ENCODE measurements at places on chromosomes 4 and X.
A peak's percentile ranks its signal among the peaks of the same experiment; 100 is the strongest.

DNA sequence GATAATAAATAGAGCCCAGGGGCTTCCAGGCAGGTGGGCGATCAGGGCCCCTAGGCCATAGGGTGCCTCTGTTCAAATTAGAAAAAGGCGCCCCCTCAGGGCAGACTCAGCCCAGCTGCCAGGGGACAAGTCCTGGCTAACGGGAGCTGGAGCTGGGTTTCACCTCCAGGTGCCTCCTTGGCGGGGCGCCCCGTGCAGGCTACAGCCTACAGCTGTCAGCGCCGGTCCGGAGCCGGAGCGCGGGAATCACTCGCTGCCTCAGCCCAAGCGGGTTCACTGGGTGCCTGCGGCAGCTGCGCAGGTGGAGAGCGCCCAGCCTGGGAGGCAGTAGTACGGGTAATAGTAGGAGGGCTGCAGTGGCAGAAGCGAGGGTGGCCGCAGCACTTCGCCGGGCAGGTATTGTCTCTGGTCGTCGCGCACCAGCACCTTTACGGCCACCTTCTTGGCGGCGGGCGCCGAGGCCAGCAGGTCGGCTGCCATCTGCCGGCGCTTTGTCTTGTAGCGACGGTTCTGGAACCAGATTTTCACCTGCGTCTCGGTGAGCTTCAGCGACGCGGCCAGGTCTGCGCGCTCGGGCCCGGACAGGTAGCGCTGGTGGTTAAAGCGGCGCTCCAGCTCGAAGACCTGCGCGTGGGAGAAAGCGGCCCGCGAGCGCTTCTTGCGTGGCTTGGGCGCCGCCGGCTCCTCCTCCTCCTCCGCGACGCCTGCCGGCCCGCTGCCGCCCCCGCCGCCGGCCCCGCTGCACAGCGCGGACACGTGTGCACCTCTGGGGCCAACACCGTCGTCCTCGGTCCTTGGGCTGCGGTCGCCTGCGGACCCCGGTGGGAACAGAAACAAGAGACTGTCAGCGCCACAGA, 2.4 kb downstream of the NKX3-2 start:
- no peak for DNase-seq

DNA sequence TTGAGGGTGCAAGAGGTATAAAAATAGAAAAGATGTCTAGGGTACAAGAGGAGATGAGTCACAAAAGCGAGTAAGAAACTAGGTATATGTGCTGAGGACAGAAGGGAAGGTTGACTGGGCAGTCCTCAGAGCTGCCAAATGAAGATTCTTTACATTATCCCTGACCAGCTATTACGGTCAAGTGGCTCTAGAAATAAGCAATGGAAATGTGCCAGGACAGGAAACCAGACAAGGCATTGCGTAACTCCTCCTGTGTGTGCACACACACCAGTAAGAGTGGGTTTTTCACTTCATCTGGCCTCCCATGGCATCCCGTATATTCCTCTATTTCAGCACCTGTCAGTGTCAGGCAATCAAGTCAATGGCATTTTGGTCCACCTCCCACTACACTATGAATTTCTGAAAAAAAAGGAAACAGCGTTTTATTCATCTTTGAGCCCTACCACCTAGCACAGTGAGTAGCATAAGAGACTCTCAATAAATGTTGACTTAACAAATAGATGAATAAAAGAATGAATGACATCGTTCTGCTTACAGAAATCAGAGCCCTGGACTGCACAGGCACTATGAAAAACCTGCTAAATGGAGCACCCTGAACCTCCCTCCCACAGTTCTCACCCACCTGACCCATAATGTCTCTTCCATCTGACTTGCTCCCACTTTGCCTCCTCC, 62.6 kb upstream of the KLF3 start:
- peak; percentile 45 for DNase-seq

DNA sequence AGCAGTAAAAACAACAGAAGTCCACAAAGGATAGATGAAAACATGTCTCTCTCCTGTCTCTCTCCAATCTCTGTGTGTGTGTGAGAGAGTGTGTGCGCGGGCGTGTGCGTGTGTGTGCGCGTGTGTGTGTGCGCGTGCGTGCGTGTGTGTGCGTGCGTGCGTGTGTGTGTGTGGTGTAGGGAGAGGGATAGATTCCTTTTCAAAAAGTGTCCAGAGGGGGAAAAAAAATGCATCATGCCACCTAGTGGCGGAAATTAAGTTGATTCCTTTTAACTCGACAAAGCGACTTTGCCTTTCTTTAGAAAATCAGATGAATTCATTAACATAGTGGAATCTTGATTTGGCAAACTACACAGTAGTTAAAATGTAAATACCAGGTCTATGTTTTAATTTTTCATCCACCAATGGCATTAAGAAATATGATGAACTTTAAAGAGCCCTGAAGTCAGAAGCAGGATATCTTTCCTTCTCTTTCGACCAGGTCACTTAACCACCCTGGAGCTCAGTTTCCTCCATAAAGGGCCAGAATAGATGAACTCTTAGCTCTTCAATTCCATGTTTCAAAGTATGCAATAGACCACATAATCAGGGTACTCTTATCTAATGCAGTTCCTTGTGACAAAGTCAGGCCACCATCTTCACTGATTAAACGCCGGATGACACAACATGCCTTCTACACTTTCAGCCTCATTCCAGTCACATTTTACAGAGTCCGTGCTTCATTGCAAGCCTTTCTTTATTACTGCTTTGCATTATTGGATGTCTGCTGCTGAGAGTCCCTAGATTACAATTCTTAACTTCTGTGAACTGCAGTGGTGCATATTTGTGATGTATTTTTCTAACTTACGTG, 162.8 kb downstream of the FBXO8 start:
- peak; percentile 72 for DNase-seq

DNA sequence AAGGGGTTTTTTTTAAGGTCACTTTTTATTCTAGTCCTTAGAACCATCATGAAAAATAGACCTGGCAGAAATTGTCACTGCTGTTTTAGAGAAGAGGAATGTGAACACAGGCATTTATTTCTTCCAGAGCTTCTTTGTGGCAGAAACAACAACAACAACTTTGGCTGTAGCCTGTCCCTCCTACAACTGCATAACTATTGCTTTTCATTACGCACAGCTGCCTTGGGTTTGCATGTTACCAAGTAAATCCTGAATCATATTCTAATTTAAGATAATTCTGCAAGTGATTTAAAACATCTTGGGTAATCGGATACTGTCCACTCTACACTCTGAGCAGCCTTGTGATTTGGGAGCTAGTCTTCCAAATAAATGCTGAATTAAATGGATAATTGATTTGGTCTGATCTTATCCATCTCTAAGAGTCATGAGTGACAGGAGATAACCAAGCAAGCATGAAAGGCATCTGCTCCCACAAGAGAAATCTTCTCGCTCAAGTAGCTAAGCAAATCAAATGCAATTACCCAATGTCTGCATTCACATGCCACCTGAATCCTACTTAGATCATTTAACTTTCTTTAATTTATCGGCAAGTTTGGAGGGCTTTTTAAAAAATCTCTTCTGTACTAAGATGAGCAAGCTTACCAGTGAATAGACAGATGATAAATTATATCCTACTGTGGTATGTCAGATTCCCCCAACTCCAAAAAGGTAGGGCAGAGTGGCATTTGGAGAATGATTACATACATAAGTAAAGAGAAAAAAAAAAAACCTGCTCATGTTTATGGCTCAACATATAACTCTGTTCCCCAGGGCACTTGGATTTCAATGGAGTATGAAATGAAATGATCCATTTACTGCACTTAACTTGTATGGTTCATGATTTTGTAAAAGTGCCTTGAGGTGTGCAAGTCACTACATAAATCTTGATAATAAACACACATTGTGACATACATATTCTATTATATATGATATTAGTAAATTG, 73.6 kb downstream of the EGF start:
- DNase-seq: peak; percentile 17

DNA sequence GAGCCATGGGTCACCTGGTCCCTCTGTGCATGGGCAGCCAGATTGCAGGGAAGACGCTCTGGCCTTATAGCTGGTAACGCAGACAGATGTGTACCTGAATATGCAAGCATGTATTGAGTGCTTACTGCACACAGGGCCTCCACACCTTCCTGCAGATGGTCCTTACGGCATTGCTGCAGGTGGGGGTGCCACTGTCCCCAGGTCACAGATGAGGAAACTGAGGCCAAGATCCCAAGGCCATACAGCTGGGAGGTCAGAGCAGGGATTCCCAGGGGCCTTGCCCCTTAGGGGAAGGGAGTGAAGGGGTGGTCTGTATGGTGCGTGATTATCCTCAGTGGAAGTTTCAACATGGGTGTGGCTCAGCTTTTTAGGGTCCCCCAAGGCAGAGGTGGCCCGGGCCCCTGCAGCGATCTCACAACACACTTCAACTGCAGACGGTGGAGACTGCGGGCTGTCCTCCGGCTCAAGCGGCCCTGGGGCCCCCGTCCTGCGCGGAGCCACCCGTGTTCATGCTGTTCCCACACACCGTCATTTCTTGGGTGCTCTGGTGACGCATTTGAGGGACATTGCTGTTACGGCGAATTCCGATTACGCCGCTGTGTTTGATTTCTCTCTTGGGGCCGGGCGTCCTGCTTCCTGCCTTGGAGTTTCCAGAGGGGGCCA, 8.1 kb downstream of the DOK7 start:
- no peak for DNase-seq

DNA sequence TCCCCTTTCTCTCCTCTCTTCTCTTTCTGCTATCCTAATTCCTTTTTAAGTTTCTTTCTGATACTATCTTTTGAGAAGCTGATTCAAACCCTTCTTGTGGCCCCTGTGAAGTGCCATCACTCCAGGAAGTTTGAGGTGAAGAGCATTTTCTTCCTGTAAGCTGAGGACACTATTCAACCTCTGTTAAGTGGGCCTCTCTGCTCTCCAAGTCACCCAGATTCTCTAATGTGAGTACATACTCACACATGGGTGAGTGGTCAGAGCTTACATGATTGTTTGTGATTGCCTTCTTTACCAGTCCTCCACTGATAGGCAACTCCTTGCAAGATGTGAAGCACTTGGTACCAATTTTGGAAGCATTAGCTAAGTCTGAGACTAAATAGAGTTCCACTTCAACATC, 18.4 kb upstream of the SMIM10L2A start:
- no peak for DNase-seq

DNA sequence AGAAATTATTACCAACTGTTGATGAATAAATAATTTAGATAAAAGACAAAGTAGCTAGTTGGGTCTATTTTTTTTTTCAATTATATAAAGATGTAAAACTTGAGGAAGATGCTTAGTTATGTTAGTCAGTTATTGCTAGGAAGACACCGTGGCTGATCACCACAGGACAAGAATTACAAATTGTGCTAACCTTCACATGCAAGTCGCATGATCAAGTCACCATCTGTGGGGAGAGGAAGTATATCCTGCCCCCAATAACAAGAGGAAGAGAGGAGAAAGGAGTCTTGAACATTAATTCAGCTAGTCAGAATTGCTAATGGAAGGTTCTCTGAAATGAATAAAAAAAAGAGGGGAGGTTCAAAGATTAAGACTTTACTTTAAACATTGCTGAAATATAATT, 52.3 kb downstream of the CPEB2 start:
- no peak for DNase-seq
